Esophagus squamous epithelium (tissue), 5 donors: ENCODE measurements at places on chromosomes 6 and 20. TPM values are rescaled to one million over a fixed set of nuclear protein-coding genes. Genes with fewer than 3 reads are reported as not detected.
A peak's percentile ranks its signal among the peaks of the same experiment; 100 is the strongest.

GRCh38 chr6:11810854-11811643, 32.4 kb upstream of the ADTRP start:
- no peaks in the 10 kb centered on the region for H3K27me3 ChIP-seq
- peak overlapping the region; percentile 70 for H3K27ac ChIP-seq
- no peak for DNase-seq

DNA sequence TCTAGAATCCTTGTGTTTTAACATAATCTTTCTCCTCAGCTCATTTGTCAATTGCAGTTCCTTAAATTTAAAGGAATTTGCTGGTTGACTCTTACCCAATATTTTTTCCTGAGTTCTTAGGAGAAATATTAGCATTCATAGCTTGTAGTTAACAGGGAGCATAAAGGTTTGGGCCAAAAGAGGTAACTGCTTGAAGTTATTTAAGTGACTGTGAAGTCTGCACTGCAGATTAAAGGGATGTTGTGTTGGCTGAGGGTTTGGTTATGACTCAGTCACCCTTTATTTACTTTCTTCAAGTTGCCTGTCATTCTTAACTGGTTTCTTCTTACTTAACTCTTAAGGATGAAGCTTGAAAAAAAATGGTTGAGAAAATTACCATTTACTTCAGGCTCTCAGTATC, 220.3 kb upstream of the LAMP5 start:
- no peaks in the 10 kb centered on the region for H3K27me3 ChIP-seq
- DNase-seq: no peak
- H3K27ac ChIP-seq: no peak overlapping the region
- H3K4me3 ChIP-seq: no peak overlapping the region

- peaks cover 24% of the 10 kb centered on the region for H3K27me3 ChIP-seq
- peak within 1 kb of the TSS; percentile 89 for H3K27ac ChIP-seq
- H3K4me3 ChIP-seq: peak within 1 kb of the TSS; percentile 52
Observed at GRCh38 chr6:146543211-146543939, at the start of gene RAB32. TSS of gene RAB32 (plus strand) at chr6:146543833. CDS start at chr6:146543872, 39 bp downstream.

Gene HDDC2
- 51.3 TPM for total RNA-seq

GRCh38 chr6:53565886-53566285, 21.0 kb upstream of the GCLC start:
- peaks cover 9% of the 10 kb centered on the region for H3K4me1 ChIP-seq
- no peak overlapping the region for H3K27ac ChIP-seq
- no peak for DNase-seq

DNA sequence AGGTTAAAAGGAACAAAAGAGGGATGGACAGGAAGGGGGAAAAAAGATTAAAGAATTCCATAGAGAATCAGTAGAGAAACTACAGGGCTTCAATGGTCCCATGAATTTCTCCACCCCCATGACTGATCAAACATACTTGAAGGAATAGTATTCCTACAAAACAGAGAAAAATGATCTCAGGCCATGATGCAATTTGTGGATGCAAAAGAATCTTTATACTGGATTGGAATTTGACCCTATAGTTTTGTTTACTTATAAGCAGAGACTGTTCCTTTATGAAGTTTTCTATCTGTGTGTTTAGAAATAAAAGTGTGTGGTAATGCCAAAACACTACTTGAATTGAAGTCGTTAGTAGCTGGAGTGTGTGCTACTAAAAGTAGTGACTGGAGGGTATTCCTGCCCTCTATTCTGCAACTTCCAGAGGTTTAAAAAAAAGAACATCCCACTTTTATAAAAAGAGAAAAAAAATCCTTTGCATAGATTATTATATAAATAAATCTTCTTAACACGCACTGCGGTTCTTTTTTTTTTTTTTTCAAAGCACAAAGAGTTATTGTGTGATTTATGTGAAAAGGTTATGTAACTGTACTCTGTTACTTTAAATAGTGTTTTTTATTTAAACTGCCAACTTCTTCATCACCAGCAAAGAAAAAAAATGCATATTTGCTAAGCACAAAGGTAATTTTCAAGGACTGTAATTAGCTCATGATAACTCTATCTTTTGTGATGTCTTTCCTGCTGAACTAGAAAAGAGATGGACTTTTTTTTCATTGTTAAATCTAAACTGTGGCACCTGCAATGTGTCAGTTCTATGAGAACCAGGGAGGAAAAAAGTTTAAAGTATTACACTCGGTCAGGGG, 214.5 kb upstream of the CITED2 start:
- H3K27me3 ChIP-seq: no peaks in the 10 kb centered on the region
- H3K36me3 ChIP-seq: no peaks in the 10 kb centered on the region
- H3K4me3 ChIP-seq: no peak overlapping the region
- no peak overlapping the region for H3K27ac ChIP-seq
- H3K4me1 ChIP-seq: no peaks in the 10 kb centered on the region
- no peak for DNase-seq

DNA sequence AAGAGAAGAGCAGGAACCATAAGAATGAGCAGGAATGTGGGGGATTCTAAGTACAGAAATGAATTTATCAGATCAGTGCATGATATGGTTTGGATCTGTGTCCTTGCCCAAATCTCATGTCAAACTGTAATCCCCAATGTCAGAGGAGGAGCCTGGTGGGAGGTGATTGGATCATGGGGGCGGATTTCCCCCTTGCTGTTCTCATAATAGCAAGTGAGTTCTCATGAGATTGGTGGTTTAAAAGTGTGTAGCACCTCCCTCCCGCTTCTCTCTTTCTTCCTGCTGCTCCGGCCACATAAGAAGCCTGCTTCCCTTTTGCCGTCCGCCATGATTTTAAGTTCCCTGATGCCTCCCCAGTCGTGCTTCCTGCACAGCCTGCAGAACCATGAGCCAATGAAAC, 49.2 kb downstream of the KHDC1L start:
- DNase-seq: no peak
- H3K4me3 ChIP-seq: no peak overlapping the region
- H3K36me3 ChIP-seq: no peaks in the 10 kb centered on the region
- no peaks in the 10 kb centered on the region for H3K27me3 ChIP-seq
- no peaks in the 10 kb centered on the region for H3K4me1 ChIP-seq

GRCh38 chr20:53899351-53900167, 170.8 kb downstream of the BCAS1 start:
- no peak for DNase-seq
- H3K4me3 ChIP-seq: no peak overlapping the region
- H3K27me3 ChIP-seq: no peaks in the 10 kb centered on the region
- peaks cover 23% of the 10 kb centered on the region for H3K4me1 ChIP-seq

GRCh38 chr20:59977086-59977485, 18.9 kb downstream of the CDH26 start:
- no peaks in the 10 kb centered on the region for H3K27me3 ChIP-seq
- peaks cover 10% of the 10 kb centered on the region for H3K4me1 ChIP-seq
- no peak overlapping the region for H3K27ac ChIP-seq
- DNase-seq: no peak
- H3K36me3 ChIP-seq: no peaks in the 10 kb centered on the region

Gene EPPIN
- not detected for total RNA-seq

GRCh38 chr6:144278659-144279314, 6.3 kb upstream of the UTRN start:
- no peaks in the 10 kb centered on the region for H3K4me1 ChIP-seq
- H3K4me3 ChIP-seq: no peak overlapping the region
- H3K36me3 ChIP-seq: no peaks in the 10 kb centered on the region
- H3K27me3 ChIP-seq: no peaks in the 10 kb centered on the region
- DNase-seq: no peak

- H3K4me1 ChIP-seq: peaks cover 31% of the 10 kb centered on the region
- no peak overlapping the region for H3K4me3 ChIP-seq
- H3K27me3 ChIP-seq: no peaks in the 10 kb centered on the region
- DNase-seq: no peak
- H3K27ac ChIP-seq: no peak overlapping the region
Observed at GRCh38 chr20:20783450-20783849, 71.0 kb upstream of the RALGAPA2 start.

- H3K36me3 ChIP-seq: no peaks in the 10 kb centered on the region
- H3K4me1 ChIP-seq: no peaks in the 10 kb centered on the region
- H3K4me3 ChIP-seq: no peak overlapping the region
- no peaks in the 10 kb centered on the region for H3K27me3 ChIP-seq
- H3K27ac ChIP-seq: no peak overlapping the region
- DNase-seq: no peak
Observed at GRCh38 chr6:118197539-118197938, 290.5 kb downstream of the SLC35F1 start.

Gene TGM2
- 2.8 TPM for total RNA-seq

DNA sequence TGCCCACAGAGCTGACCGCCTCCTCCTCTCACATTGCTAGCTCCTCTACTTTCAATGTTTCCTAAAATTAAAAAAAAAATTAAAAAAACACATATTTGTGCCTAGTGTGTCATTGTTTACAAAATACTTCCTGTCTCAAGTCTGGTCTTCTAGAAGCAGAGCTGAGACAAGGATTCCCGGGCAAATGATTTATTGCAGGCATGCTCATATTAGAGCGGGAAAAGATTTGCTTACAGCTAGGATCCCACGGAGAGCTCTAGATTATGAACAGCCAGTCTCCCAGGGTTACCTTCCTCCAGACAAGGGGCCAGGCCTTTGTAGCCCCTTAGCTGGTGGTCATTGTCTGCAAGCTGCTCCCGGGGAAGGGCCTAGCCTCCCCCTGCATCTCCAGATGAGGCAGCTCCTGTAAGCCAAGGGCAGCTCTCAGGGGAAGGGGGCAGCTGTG, 9.4 kb downstream of the PACSIN1 start:
- H3K27ac ChIP-seq: no peak overlapping the region
- H3K36me3 ChIP-seq: no peaks in the 10 kb centered on the region
- H3K4me3 ChIP-seq: no peak overlapping the region
- no peak for DNase-seq
- peaks cover 4% of the 10 kb centered on the region for H3K27me3 ChIP-seq

- no peak for DNase-seq
- peaks cover 10% of the 10 kb centered on the region for H3K4me1 ChIP-seq
- H3K27ac ChIP-seq: no peak overlapping the region
- no peak overlapping the region for H3K4me3 ChIP-seq
- peaks cover 15% of the 10 kb centered on the region for H3K36me3 ChIP-seq
Observed at GRCh38 chr6:158626360-158627167, 18.0 kb downstream of the DYNLT1 start.

Gene TAF4
- 13.0 TPM for total RNA-seq

GRCh38 chr6:2353412-2354137, 108.2 kb upstream of the GMDS start:
- no peaks in the 10 kb centered on the region for H3K36me3 ChIP-seq
- no peaks in the 10 kb centered on the region for H3K4me1 ChIP-seq
- no peak overlapping the region for H3K27ac ChIP-seq
- DNase-seq: no peak
- no peak overlapping the region for H3K4me3 ChIP-seq

DNA sequence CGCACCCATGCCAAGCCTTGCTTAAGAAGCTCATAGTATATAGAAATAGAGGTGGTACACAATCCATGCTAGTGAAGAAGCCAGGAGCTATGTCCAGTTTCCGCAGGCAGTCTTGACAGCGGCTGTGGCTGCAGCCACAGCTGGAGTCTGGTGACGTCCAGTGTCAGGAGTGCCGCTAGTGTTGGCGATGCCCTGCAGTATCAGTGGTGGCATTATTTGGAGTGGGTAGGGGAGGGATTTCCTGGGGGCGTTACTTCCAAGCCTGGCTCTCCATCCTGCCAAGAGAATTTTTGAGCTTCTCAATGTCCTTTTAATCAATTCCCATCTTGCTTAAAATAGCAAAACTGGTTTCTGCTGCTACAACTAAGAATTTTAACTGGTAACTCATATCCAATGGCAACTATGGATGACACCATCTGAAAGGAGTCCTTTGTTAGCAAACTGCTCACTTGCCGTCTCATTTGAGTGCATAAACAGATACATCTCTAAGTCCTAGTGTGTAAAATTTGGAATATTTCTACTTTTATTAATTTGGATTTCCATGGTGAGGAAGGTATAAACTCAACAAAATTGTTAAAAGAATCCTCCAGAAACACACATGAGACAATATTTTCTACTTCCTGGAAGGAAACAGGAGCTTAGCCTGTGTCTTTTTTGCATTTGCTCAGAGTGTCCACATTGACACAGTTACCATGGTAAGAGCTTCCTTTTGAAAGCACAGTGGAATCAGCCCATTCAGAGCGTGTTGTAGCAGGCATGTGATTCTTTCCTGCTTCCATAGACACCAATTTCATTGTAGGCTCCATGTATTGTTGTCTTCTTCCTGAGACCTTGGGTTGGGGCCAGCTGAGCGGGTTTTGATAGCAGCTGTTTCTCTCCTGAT, 44.6 kb upstream of the PXDC1 start:
- no peak overlapping the region for H3K4me3 ChIP-seq
- no peaks in the 10 kb centered on the region for H3K36me3 ChIP-seq
- DNase-seq: no peak
- H3K27me3 ChIP-seq: no peaks in the 10 kb centered on the region
- no peak overlapping the region for H3K27ac ChIP-seq
- peaks cover 9% of the 10 kb centered on the region for H3K4me1 ChIP-seq

DNA sequence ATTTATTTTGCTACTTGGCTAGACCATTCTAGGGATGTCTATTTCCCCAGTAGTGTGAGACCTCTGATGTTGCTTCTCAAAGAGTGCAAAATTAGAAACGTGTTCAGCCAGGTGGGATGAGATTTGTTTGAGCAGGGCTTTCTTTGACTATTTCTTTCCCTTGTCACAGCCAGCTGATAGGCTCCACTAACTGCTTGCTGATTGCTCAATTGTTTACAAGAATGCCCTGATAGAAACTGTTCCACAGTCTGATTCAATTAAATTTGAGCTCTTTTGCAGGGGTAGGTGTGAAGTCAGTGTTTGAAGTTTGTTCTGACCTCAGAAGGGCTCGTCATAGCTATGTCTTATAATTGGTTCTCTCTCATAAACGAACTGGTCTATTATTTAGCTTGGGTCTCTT, 220.5 kb downstream of the FNDC1 start:
- no peak overlapping the region for H3K27ac ChIP-seq
- no peaks in the 10 kb centered on the region for H3K4me1 ChIP-seq
- no peaks in the 10 kb centered on the region for H3K36me3 ChIP-seq
- no peak for DNase-seq
- H3K4me3 ChIP-seq: no peak overlapping the region
- H3K27me3 ChIP-seq: no peaks in the 10 kb centered on the region

Gene ECT2L
- total RNA-seq: not detected

Gene OXT
- total RNA-seq: not detected

DNA sequence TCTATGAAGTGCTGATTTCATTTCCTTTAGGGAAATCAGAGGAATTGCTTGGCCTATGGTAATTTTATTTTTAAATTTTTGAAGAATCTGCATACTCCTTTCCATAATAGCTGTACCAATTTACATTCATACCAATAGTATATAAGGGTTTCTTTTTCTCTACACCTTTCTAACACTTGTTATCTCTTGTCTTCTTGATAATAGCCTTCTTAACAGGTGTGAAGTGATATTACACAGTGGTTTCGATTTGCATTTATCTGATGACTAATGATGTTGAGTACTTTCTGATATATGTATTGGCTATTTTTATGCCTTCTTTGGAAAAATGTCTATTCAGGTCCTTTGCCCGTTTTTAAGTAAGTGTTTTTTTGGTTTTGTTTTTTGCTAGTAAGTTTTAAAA, 40.8 kb downstream of the SMAP1 start:
- no peaks in the 10 kb centered on the region for H3K27me3 ChIP-seq
- no peak for DNase-seq
- H3K27ac ChIP-seq: no peak overlapping the region
- no peaks in the 10 kb centered on the region for H3K4me1 ChIP-seq
